ENCODE measurements at places on chromosomes 7 and 10.

GRCh38 chr10:33506838-33507661 is 172.6 kb upstream of the NRP1 start:
- no peak for DNase-seq

- no peak for DNase-seq
Measured at GRCh38 chr7:125355899-125356298, 426.3 kb upstream of the POT1 start.

- DNase-seq, result no peak
Measured at GRCh38 chr10:127552446-127552845, 3.3 kb downstream of the NPS start.

DNA sequence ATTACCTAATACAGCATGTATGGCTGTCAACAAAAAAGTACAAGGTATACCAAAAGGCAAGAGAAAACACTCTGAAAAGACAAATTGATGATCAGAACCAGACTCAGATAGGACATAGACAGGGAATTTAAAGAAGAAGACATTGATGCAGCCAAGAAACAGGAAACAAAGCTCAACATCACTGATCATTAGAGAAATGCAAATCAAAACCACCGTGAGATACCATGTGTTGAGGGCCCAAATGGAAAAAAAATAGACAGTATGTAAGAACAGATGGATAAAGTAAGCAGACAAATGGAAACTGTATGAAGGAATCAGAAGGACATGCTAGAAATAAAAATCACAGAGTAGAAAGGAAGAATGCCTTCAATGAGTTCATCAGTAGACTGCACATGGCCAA is 23.3 kb downstream of the CARD11 start:
- no peak for DNase-seq

GRCh38 chr7:28410628-28411531 is 1.4 kb upstream of the CREB5 start:
- DNase-seq, result no peak

- no peak for DNase-seq
Measured at GRCh38 chr10:21372651-21373410, 152.7 kb downstream of the SKIDA1 start.

DNA sequence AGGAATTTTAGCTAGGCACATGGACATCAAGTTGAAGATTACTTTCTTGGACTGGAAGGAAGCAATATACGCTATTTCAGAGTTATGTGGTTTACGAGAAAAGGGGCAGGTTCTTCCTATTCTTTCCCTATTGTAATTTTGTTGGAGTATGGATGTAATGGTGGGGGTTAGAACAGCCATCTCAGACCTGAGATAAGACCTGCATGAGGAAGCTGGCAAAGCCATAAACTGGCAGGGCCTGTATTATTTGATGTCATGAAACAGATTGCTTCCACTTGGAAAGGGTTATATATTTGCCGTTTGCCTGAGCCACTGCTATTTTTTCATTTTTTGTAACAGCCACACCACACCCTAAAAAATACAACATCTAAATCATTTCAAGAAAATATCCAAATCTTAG is 220.5 kb upstream of the MAGI2 start:
- DNase-seq, result no peak

DNA sequence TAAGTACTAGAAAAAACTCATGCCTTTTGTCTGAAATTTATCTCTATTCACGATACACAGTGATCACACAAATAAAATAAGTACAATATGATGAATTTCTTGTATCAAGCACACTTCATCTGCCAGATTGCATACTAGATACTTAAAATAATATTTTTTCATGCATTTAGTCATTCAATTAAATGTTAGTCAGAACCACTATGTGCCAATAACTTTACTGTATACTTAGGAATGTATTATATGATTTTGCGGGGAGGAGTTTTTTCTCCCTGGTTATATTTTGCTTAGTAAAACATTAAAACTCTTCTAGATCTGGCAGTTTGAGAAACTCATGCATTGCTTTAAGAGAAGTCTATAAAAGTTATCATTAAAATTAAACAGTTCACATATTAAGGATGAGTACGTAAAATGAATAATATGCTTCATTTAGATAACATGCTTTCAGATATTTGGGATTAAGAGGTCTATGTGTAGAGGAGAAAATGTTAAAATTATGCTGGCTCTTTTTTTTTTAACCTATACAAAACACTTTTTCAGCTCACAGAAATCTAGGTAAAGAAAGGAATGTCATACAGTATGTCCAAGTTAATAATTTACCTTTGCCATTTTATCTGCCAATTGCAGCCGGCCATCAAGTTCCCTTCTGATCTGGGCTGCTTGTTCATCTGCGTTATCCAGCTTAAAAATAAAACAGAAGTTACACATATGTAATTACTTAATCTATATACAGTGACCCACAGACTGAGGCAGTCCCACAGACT is 70.1 kb downstream of the RNF133 start:
- DNase-seq, result no peak

DNA sequence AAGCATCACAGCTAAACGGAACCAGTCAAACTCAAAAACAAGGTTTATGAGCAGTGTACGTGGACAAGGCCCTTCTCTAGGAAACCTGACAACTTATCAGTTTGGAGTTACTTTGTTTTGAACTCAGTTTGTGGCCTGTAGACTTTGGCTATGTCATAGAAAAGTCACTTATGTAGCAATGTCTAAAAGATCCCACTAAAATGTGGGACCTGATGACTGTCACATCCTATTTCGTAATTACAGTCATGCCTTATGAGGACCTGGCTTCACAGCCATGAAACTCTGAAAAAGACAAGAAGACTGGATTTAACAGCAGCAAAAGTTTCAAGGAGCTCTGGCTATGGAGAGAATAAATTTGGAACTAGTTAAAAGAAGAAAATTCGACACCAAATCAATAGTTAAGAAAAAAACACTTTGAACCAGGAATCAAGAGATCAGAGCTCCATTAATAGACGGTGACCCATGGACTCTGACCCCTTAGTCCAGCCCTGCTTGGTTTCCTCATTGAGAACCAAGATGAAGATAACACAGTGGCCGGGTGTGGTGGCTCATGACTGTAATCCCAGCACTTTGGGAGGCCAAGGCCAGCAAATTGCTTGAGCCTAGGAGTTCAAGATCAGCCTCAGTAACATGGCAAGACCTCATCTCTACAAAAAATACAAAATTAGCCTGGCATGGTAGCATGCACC is 204.3 kb downstream of the SFMBT2 start:
- DNase-seq, result no peak

- DNase-seq, result no peak
Measured at GRCh38 chr7:155785536-155785935, 26.7 kb downstream of the SHH start.

GRCh38 chr10:44773565-44773964 is 137.6 kb upstream of the TMEM72 start:
- DNase-seq, result no peak

GRCh38 chr7:6234384-6234783 is 38.0 kb downstream of the CYTH3 start:
- no peak for DNase-seq
